ENCODE measurements at places on chromosomes 6 and 20. TPM values are rescaled to one million over a fixed set of nuclear protein-coding genes. Genes with fewer than 3 reads are reported as not detected.

SEL1L2 gene
- total RNA-seq: not detected

CRISP3 gene
- total RNA-seq: not detected

PACRG gene
- total RNA-seq: not detected

GLP1R gene
- 0.09 TPM for total RNA-seq

TRIM31 gene
- 0.09 TPM for total RNA-seq

TAP1 gene
- 275 TPM for total RNA-seq

POU5F1 gene
- total RNA-seq: not detected
